ENCODE measurements at places on chromosomes 2 and 18. TPM values are rescaled to one million over a fixed set of nuclear protein-coding genes. Genes with fewer than 3 reads are reported as not detected.
A peak's percentile ranks its signal among the peaks of the same experiment; 100 is the strongest.

DNA sequence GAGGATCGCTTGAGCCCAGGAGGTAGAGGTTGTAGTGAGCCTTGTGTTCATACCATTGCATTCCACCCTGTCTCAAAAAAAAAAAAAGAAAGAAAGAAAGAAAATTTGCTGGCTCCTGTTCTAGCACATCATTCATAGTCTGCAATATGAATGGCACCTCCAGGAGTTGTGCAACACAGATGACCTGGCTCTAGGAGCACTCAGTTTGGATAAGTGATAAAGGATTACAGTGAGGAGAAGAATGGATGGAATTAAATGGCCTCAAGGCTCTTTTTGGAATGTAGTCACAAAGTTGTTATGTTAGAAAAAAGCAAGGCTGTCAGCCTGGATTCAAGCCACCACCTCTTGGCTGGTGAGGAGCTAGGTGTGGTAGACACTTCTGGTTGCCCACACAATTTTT lies 21.5 kb upstream of the SPRED2 start:
- DNase-seq: no peak

GRCh38 chr2:163983911-163984310 lies 248.1 kb upstream of the FIGN start:
- no peak for DNase-seq

GRCh38 chr2:108236676-108237335 lies 3.0 kb upstream of the SULT1C3 start:
- DNase-seq: no peak

GRCh38 chr2:133138693-133139092 lies 429.6 kb downstream of the NCKAP5 start:
- no peak for DNase-seq

DNA sequence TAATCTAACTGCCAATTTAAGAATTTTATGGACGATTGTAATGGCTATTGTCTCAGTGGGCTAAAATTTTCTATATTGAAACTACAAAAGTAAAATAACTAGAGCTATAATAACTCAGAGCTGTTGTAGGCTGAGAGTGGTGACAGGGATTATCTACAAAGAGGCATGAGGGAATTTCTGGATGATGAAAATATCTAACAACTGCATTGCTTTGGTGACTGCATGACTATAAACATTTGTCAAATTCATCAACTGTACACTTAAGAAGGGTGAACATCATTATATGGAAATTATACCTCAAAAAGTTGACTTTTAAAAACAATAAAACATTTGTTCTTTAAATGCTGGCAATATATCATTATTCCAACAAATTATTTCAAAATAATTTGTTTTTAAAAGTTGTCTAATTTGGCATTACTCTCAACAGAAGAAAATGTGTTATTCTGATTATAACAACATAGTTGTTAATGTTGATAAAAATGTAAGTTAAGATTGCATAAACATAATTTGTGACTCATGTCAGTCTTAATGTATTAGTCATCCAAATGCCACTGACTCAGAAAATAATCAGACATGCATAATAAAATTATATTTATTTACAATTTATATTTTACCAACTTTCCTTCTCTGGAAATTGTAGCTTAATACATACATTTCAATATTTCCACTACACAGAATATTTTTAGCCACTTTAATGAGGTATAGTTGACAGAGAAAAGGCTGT lies 865.1 kb upstream of the VRK2 start:
- DNase-seq: peak; percentile 66

- DNase-seq: no peak
Observed at GRCh38 chr2:15842758-15843666, 97.3 kb upstream of the MYCN start.

DNA sequence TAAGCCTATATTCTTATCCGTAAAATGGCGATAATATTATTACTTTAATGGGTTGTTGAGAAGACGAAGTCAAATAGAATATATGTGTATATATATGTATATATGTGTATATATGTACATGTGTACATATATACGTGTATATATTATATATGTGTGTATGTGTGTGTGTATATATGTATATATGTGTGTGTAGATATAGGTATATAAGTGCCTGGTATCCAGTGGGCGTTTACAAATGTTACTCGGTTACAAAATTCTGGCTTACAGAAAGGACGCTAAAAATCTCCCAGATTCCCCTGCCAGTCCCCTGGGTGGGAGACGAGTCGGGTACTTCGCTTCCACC lies 295 bp upstream of the MTX2 start:
- DNase-seq: no peak

DNA sequence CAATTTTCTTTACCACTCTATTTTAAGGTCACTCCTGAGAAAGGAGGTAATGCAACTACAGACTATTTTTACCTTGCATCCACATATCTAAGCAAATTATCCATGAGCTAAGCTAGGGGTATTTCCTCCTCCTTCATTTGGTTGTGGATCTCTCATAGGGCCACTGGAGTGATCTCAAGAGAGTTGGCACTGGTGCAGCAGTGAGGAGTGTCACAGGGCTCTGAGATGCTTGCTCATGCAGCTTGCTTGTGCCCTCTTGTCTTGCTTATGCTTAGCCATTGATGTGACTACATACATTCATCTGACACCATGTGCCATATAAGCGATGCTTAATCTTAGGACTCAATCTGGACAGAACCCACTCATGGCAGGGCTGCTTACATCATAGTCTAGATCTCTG lies 950.3 kb downstream of the TSN start:
- no peak for DNase-seq

DNA sequence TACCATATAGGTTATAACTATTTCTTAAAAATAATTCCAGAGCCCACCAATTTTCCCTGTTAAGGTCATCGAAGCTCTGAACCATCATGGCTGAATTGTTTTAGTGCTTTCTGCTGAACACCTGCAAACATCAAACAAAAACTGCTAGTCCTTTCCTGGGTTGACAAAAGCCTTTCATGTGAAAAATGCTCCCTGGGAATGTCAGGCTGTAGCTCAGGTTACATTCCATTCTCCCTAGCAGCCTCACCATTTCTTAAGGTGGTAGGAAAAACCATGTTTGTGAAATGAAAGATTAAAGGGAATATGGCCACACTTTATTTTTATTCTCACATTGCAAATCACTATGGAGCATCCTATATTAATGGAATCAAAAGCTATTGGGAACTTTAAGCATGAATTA lies 5.7 kb downstream of the TCF4 start:
- DNase-seq: no peak

DNA sequence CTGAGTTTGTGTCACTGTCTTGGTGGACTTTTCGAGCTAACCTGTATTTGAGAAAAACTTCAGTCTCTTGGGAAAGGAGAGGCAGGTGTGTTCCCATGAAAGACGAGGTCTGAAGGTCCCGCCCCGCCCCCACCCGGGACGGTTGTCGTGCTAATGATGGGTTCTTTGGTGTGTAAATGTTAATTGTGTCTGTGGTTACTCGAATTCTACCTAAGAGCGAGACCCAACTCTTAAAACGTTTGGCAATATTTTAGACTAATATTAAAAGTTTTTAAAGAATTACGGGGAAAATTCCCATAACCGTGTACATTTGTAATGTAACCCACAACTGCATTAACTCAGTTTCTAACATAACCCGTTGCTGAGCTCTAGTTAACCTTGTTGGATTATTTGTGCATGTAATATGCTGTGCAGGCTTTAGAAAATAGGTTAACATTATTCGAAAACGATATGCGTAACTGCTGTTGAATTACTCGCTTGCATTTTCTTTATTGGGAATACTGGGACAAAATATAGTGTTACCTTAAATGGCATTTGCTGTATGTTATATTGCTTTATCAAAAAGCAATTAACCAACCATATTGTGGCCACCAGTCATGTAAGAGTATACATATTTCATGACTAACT lies 833 bp downstream of the EPB41L5 start:
- no peak for DNase-seq

GRCh38 chr18:41644466-41644865 lies 310.6 kb upstream of the PIK3C3 start:
- no peak for DNase-seq

GRCh38 chr18:10497206-10497749 lies 28.5 kb upstream of the NAPG start:
- DNase-seq: no peak

- DNase-seq: no peak
Observed at GRCh38 chr2:170922634-170923494, 6.2 kb upstream of the GORASP2 start.

DNA sequence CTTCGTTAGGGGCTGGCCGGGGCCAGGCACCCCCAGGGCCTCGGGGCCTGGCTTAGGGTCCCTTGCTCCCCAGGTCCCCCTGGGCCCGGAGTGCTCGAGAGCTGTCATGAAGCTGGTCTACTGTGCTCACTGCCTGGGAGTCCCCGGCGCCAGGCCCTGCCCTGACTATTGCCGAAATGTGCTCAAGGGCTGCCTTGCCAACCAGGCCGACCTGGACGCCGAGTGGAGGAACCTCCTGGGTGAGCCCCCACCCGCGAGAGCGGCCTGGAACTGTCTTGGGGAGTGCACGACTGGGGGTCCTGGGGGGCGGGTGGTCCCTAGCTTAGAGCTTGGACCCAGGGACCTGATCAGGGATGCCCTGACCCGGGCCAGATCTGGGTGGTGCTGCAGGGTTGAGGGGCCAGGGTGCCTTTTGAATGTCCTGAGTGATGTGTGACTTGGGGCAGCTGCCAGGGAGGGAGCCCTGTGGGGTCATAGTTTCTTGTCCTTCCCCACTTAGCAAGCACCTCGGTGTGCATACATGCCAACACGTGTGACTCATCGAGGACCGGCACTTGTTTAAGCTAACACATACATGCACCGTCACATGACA lies 27.9 kb downstream of the GPC1 start:
- DNase-seq: no peak

DNA sequence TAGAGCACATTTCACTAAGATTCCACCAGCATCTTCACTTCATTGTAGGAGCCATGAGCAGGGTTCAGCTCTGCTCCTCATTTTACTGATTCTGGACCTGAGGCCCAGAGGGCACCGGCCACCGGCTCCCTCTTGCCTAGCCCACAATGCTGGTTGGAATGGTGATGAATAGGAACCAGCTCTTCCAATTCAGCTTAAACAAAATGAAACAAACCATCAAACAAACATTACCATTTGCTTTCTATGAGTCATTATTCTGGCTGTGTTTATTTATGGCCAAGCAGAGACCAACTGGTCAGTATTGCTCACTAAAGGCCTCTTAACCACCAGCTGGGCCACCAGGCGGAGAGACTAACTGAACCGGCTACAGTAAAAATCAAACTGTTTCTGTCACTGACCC lies 176.7 kb downstream of the MTX2 start:
- DNase-seq: peak; percentile 81

Gene CCDC85A
- total RNA-seq: 1.4 TPM

Gene UGT1A5
- total RNA-seq: not detected

Gene MC2R
- total RNA-seq: not detected

Gene GMPPA
- 22.2 TPM for total RNA-seq

Gene IL36A
- not detected for total RNA-seq

All from lung microvascular endothelial cell (primary cell).